NCI-H460 (cell line): ENCODE measurements at places on chromosomes 1 and 21.

- DNase-seq = no peak
These were observed 862 bp upstream of the SGIP1 start for GRCh38 chr1:66532798-66533783.

- no peak for DNase-seq
These were observed 29.0 kb downstream of the TNR start for GRCh38 chr1:175714350-175714749.

DNA sequence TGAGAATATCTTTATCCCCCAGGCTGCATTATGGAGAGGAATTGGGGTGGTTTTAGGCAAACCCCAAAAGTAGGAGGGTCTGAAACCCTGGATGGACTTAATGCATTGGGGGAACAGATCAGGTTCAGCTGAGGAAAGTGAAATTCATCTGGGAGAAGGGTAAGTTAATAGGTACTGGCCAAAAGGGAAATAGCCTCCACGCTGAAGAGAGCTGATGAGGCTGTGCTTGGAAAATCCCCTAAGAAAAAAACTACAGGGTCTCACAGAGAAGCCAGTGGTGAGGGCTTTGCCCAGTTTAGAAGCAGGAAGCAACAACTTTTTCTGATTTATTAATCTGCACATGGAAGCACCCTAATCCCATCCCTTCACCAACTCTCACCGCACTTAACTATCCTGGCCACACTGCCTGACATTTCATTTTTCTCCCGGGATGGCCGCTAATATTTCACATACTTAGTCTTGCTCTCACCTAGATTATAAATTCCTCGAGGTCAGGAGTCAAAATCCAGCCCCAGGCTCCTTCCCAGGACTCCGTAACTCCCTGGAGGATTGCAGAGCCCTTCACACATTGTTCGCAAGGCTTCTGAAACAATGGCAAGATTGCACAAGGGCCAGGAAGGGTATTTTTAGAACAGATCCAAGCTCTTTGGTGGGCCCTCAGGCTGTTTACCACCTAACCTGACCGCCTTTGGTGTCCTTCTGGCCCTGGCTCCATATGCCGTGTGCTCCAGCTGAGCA lies 60.9 kb upstream of the TARBP1 start:
- DNase-seq = peak; percentile 66

- no peak for DNase-seq
These were observed 111.4 kb downstream of the SIK1 start for GRCh38 chr21:43315244-43316137.

DNA sequence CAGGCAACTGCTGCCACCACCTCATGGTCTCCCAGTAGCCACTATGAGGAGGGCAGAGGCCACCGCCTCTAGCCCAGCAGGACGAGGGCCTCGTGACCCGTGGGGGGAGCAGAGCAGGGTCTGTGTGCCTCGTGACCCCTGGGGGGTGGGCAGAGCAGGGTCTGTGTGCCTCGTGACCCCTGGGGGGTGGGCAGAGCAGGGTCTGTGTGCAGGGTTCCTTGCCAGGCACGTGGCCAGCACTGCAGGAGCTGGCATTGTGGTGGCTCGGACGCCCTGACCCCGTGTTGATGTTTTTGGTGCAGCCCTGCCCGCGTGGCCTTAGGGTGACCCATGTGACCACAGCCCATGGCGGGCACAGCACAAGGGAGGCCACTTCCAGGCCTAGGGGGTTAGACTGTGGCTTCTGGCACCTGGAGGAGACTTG lies 52.8 kb downstream of the SLX9 start:
- no peak for DNase-seq

DNA sequence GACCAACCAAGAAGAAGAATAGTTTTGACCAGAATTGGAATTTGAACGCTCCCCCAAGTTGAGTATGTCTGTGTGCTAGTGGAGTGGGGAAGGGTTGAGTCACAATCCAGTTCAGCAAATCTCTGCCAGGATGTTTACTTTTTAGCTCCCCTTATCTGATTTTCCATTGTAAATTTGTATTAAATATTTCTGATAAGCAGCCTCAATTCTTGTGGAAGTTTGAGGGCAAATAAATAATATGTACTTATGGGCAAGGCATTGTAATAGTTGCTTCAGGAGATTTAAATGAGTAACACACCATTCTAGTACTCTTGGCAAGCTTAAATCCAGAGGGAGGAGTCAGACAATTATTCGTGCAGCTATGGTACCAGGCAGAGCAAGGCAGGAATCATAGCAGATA lies 14.4 kb downstream of the CXADR start:
- DNase-seq = no peak

GRCh38 chr1:29282924-29283803 lies 46.8 kb downstream of the PTPRU start:
- DNase-seq = peak; percentile 44

- DNase-seq = no peak
These were observed 136.8 kb downstream of the ZC3H11B start for GRCh38 chr1:219476116-219476515.

GRCh38 chr1:239233626-239234025 lies 152.7 kb upstream of the CHRM3 start:
- no peak for DNase-seq

DNA sequence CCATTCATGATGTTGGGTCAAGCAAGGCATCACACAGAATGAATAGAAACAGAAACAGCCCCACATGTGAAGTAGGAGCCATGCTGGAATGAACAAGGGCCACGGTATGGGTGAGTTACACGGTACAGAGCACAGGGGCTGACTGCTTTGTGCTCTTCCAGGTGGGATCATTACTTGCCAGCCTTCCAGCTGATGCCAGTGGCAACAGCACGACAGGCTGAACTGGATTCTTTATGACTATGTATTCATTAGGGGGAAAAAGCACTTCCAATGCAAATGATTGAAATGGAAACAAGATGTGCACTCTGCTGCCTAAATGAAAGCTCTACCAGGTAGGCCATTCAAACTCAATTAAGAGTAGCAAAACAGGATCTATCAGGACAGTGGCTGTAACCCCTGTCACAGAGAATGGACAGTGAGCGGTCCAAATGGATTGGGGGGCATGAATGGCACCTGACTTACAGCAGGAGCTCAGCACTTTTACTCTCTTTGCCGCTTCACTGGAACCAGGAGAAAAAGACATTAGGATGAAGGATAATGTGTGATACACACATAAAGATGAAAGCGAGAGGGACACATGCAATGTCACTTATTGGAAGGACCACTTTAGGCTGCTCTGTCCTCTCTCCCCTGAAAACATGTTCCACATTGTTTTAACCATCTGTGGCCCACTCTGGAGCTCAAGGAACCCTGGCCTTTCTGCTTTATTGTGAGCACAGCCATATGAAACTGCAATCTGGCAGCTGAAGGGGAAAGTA lies 23.4 kb upstream of the IRF2BP2 start:
- no peak for DNase-seq

DNA sequence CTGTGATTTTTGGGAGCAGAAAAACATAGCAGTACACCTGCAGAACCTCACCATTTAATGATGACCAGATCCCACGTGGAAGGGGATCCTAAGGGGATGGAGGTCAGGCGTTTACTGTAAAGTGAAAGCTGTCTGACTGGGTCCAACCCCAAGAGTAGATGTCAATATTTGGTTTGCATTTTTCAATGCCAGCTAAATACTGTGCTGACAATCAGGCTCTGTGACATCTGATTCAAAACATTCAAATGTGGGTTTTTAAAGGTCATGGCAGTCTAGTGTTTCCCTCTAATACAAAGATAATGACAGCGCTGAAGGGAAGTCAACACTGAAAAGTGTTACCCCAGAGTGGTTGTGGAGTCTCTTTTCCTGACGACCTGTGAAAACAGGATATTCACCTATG lies 68.1 kb downstream of the SPAG17 start:
- DNase-seq = no peak

DNA sequence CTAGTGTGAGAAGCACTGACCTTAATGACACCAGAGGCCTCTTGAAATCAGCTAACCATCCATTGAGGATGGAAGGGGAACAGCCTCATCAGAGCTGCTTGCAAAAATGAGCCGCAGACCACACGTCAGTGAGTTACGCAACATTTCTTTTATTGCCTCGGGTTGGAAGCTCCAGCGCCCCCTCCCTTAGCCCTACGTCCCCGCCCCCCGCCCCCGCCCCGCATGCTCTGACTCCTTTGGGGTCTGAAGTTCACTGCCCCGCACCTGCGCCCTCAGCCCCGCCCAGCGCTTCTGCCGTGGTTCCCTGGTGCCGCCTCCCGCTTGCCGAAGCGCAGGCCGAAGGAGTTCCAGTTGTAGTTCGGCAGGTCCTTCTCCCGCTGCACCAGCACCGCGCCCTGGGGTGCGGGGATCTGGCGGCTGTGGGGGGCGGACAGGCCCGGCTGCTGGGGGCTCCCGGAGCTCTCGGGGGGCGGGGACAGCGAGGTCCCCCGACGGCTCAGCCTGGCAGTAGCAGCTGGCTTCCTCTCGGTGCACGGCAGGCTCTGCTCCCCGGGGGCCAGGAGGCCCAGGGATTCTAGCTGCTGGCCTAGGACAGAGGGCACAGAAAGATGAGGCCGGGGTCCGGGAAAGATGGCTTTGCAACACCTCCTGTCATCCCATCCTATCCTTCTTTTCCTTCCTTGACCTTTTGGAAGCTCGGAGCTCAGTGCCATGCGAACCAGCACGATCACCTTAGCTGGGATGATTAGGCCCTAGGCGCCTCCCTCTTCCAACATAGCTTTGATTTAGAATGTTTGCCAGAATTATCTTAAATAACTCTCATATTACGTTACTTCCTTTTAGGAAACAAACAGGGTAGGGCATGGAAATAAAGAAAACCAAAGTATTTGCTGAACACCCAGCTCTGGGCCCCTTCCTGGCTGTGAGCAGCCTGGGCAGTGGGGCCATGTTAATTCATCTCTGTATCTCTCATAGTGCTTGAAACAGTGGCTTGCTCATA lies 5.8 kb downstream of the KISS1 start:
- DNase-seq = no peak
